Glutamatergic neuron (in vitro differentiated cells): ENCODE measurements at places on chromosomes 1 and 21. TPM values are rescaled to one million over a fixed set of nuclear protein-coding genes. Genes with fewer than 3 reads are reported as not detected.

LHX8 gene
- not detected for total RNA-seq

DNA sequence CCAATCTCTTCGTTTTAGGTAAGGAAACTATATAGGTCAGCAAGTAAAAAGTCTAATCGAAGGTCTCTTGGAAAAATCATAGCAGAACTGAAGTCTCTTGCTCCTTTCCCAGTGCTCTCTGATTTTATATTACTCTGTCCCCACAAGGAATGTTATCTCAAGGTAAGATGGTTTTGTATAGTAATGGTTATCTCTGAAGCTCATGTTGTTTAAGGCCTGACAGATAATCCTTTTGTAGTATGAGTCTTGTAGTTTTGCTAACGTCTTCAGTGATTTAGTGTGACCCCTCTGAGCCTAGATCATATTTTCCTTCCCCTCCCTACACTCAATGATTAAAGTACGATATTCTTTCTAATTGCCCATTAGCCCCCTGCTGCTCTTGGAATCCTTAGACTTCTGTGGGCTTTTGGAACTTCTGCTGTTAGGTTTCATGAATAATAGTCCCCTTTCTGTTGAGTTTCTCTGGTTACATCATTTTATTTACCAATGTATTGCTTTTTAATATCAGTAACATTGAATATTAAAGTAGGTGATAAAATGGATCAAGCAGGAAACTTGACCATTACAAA lies 52.1 kb downstream of the CNST start:
- no peak overlapping the region for H3K4me3 ChIP-seq
- H3K4me1 ChIP-seq: peaks cover 3% of the 10 kb centered on the region
- no peaks in the 10 kb centered on the region for H3K27me3 ChIP-seq
- DNase-seq: no peak

FCGR3A gene
- total RNA-seq: not detected

CFHR4 gene
- not detected for total RNA-seq

GRCh38 chr1:186213225-186213607 lies 161.8 kb downstream of the TPR start:
- peaks cover 14% of the 10 kb centered on the region for H3K4me1 ChIP-seq
- peaks cover 6% of the 10 kb centered on the region for H3K27me3 ChIP-seq
- H3K27ac ChIP-seq: no peak overlapping the region
- no peak overlapping the region for H3K4me3 ChIP-seq

- H3K4me1 ChIP-seq: peaks cover 5% of the 10 kb centered on the region
- H3K4me3 ChIP-seq: no peak overlapping the region
- no peak overlapping the region for H3K27ac ChIP-seq
- H3K36me3 ChIP-seq: peaks cover 8% of the 10 kb centered on the region
- DNase-seq: no peak
These were observed 126.5 kb downstream of the MATN1 start for GRCh38 chr1:30596891-30597290.

- H3K4me1 ChIP-seq: no peaks in the 10 kb centered on the region
- H3K27me3 ChIP-seq: no peaks in the 10 kb centered on the region
- no peak for DNase-seq
These were observed 130.0 kb upstream of the BACE2 start for GRCh38 chr21:41037936-41038335.

HAPLN2 gene
- 0.71 TPM for total RNA-seq

- peaks cover 2% of the 10 kb centered on the region for H3K27me3 ChIP-seq
- no peak overlapping the region for H3K27ac ChIP-seq
- peaks cover 13% of the 10 kb centered on the region for H3K4me1 ChIP-seq
- H3K4me3 ChIP-seq: no peak overlapping the region
- no peaks in the 10 kb centered on the region for H3K36me3 ChIP-seq
These were observed 107.5 kb downstream of the MRPS6 start for GRCh38 chr21:34180826-34181359.

DNA sequence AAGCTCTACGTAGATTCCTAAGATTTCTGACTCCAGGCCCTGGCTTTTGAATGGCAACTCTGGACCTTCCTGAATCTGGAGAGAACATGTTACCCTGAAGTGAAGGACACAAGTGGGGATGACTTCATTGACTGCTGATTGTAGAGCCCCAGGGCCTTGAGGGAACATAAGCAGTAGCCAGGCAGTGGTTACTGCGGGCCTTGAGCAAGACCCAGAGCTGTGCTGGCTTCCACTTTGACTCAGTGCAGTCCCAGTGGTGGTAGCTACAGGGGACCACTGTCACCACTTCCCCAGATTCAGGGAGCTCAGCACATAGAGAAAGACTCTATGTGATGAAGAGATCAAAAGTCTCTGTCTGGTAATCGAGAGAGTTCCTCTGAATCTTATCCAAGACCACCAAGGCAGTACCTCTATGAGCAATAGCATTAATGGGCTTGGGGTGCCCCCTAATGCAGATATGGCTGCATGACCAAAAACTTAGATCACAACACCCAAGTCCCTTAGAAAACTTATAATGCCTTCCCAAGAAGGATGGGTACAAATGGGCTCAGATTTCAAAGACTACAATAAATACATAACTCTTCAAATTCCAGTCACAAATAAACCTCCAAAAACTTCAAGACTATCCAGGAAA lies 1278.3 kb downstream of the AMY1C start:
- H3K4me3 ChIP-seq: no peak overlapping the region
- H3K27me3 ChIP-seq: no peaks in the 10 kb centered on the region
- no peak overlapping the region for H3K27ac ChIP-seq
- no peaks in the 10 kb centered on the region for H3K4me1 ChIP-seq

DNA sequence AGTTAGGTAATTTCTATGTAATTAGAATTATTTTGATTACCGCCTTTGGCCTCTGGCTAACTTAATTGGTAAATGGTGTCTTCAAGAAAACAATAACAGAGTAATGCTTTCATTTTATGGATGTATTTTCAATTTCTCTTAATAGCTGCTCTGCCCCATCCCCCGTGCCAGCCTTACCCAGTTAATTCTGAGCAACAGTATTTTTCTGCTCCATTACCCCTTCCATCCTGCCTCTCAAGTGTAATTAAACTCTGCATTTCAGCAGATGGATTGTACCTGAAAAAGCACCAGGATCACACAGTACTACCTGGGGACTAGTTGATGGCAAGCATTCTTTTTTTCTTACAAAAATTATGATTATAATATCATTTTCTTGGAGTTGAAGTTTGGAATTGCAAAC lies 104.2 kb downstream of the KIAA0319L start:
- H3K27me3 ChIP-seq: peaks cover 3% of the 10 kb centered on the region
- peaks cover 3% of the 10 kb centered on the region for H3K4me1 ChIP-seq
- H3K36me3 ChIP-seq: no peaks in the 10 kb centered on the region
- DNase-seq: no peak
- H3K4me3 ChIP-seq: no peak overlapping the region

- H3K4me1 ChIP-seq: peaks cover 11% of the 10 kb centered on the region
- peaks cover 4% of the 10 kb centered on the region for H3K27me3 ChIP-seq
- DNase-seq: no peak
These were observed 26.1 kb downstream of the MAN1C1 start for GRCh38 chr1:25642574-25643108.

GRCh38 chr1:165073185-165074007 lies 283.1 kb downstream of the LMX1A start:
- H3K27ac ChIP-seq: no peak overlapping the region
- peaks cover 3% of the 10 kb centered on the region for H3K27me3 ChIP-seq
- no peak overlapping the region for H3K4me3 ChIP-seq
- peaks cover 23% of the 10 kb centered on the region for H3K4me1 ChIP-seq
- no peak for DNase-seq

COL11A1 gene
- total RNA-seq: 0.76 TPM

DNA sequence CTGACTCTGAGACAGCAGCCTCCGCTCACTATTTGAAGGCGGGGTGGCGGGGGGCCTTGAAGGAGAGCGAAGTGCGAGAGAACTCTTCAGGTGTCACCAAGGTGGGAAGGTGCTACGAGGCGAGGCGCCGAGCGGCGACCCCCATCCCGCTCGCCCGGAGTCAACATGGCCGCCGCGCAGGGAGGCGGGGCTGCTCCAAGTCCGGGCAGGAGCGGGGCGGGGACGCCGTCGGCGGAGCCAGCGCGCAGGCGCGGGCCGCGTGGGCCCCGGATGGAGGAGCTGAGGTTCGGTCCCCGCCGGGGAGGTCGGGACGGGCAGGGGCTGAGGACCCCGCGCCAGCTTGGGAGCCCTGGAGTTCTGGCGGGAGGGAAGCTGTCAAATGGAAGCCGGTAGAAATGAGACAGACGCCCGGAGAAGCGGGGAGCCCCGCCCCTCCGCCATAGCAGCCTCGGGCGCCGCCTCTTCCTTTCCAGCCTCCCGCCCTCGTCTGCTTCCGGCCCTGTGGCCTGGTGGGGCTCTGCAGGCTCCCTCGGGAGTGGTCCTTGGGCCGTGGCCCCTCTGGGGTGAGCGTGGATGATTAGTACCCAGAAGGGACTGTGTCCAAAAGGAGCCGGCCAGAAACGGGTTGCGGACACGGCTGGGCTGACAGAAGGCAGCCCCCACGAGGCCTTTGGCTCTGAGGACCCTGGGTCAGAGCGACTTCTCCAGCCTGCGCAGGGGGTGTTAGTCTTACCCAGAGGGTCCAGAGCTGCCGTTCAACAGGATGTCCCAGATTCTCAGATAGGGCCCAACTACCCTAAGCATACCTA lies at the start of gene PIGV:
PIGV (plus strand) TSS at position 245 of the 809 bp plus-strand sequence. CDS start 2,866 bp downstream, outside the sequence.
- peaks cover 43% of the 10 kb centered on the region for H3K4me1 ChIP-seq
- H3K27ac ChIP-seq: peak within 1 kb of the TSS; percentile 99
- DNase-seq: peak; percentile 94
- peaks cover 11% of the 10 kb centered on the region for H3K27me3 ChIP-seq
- H3K4me3 ChIP-seq: peak within 1 kb of the TSS; percentile 97

DNA sequence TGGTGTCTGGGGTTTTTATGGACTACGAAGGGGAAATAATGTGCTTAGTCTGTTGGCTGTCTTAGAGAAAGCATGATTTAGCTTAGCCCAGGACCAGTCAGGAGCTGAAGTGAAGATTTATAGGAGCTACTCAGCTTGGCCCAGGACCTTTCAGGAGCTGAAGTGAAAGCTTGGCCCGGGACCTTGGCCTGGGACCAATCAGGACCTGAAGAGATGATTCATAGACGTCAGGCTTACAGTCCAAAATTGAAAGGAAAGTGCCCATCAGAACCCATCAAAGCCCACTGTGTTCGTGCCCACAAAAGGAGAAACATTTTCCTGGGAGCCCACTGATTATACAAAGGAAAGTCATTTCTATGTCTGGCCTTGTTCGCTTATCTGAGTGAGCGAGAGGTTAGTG lies 35.6 kb downstream of the MSTO1 start:
- no peaks in the 10 kb centered on the region for H3K4me1 ChIP-seq
- no peaks in the 10 kb centered on the region for H3K27me3 ChIP-seq
- peaks cover 30% of the 10 kb centered on the region for H3K36me3 ChIP-seq
- H3K4me3 ChIP-seq: no peak overlapping the region
- no peak for DNase-seq

MROH9 gene
- total RNA-seq: not detected

GRCh38 chr1:38724160-38725131 lies 135.1 kb downstream of the RRAGC start:
- no peak overlapping the region for H3K4me3 ChIP-seq
- H3K27ac ChIP-seq: no peak overlapping the region
- H3K27me3 ChIP-seq: peaks cover 3% of the 10 kb centered on the region
- H3K4me1 ChIP-seq: peaks cover 11% of the 10 kb centered on the region

- no peaks in the 10 kb centered on the region for H3K27me3 ChIP-seq
- DNase-seq: no peak
- no peak overlapping the region for H3K4me3 ChIP-seq
- H3K36me3 ChIP-seq: peaks cover 14% of the 10 kb centered on the region
- no peak overlapping the region for H3K27ac ChIP-seq
These were observed 121.0 kb downstream of the VAV3 start for GRCh38 chr1:107843989-107844388.

GRCh38 chr1:1121611-1122077 lies 5.8 kb upstream of the C1orf159 start:
- no peak overlapping the region for H3K27ac ChIP-seq
- no peak overlapping the region for H3K4me3 ChIP-seq
- peaks cover 21% of the 10 kb centered on the region for H3K4me1 ChIP-seq
- no peak for DNase-seq
- H3K27me3 ChIP-seq: peaks cover 20% of the 10 kb centered on the region

GRCh38 chr1:4960782-4961475 lies 306.5 kb downstream of the AJAP1 start:
- H3K27me3 ChIP-seq: peaks cover 2% of the 10 kb centered on the region
- peaks cover 15% of the 10 kb centered on the region for H3K36me3 ChIP-seq
- H3K4me3 ChIP-seq: no peak overlapping the region
- DNase-seq: no peak
- no peaks in the 10 kb centered on the region for H3K4me1 ChIP-seq

SH2D5 gene
- total RNA-seq: 1.2 TPM

DNA sequence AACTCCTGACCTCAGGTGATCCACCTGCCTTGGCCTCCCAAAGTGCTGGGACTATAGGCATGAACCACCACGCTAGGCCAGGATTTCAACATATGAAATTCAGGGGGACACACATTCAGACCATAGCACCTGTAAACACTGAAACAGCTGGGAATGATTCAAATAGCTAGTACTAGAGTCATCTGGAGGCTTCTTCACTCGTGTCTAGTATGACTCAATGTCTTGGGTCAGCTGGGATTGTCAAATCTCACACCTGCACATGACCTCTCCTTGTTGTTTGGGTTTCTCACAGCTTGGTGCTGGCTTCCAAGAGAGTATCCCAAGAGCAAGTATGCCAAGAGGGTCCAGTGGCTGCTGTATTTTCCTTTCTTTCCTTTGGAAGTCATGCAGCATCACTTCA lies 75.1 kb downstream of the PGM1 start:
- H3K4me3 ChIP-seq: no peak overlapping the region
- no peaks in the 10 kb centered on the region for H3K4me1 ChIP-seq
- peaks cover 3% of the 10 kb centered on the region for H3K36me3 ChIP-seq
- DNase-seq: no peak
- H3K27ac ChIP-seq: no peak overlapping the region

- H3K4me1 ChIP-seq: peaks cover 30% of the 10 kb centered on the region
- peak overlapping the region; percentile 93 for H3K4me3 ChIP-seq
- H3K27ac ChIP-seq: peak overlapping the region; percentile 92
- no peak for DNase-seq
- H3K27me3 ChIP-seq: peaks cover 11% of the 10 kb centered on the region
- peaks cover 5% of the 10 kb centered on the region for H3K36me3 ChIP-seq
These were observed 1.2 kb upstream of the DHCR24 start for GRCh38 chr1:54888080-54888733.

DNA sequence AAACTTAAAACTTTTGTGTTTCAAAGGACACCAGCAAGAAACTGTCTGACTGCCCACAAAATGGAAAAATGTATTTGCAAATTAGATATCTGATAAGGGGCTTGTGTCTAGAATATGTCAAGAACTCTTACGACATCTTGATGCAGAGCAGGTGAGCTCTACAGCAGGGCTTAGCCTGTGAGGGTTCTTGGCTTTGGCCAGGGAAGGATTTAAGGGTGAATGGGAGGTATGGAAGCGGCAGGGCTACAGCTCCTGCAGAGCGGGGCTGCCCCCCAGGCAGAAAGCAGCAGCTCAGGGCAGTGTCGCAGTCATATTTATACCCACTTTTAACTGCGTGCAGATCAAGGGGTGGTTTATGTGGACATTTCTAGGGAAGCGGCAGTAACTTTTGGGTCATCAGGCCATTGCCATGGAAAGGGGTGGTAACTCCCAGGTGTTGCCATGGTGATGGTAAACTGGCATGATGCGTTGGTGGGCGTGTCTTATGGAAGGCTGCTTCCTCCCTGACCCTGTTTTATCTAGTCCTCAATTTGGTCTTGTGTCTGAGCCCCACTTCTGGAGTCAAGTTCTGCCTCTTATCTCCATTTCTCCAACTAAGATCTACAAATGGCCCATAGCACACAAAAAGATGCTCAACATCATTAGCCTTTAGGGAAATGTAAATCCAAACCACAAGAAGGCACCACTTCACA lies 23.2 kb downstream of the MORN1 start:
- peaks cover 5% of the 10 kb centered on the region for H3K36me3 ChIP-seq
- H3K4me3 ChIP-seq: no peak overlapping the region
- H3K27me3 ChIP-seq: peaks cover 8% of the 10 kb centered on the region
- no peak overlapping the region for H3K27ac ChIP-seq
- DNase-seq: no peak

GRCh38 chr1:98854137-98854536 lies 150.5 kb downstream of the PLPPR5 start:
- H3K4me1 ChIP-seq: no peaks in the 10 kb centered on the region
- H3K27ac ChIP-seq: no peak overlapping the region
- no peak overlapping the region for H3K4me3 ChIP-seq
- no peaks in the 10 kb centered on the region for H3K36me3 ChIP-seq
